ENCODE measurements at places on chromosomes 7 and 10.

DNA sequence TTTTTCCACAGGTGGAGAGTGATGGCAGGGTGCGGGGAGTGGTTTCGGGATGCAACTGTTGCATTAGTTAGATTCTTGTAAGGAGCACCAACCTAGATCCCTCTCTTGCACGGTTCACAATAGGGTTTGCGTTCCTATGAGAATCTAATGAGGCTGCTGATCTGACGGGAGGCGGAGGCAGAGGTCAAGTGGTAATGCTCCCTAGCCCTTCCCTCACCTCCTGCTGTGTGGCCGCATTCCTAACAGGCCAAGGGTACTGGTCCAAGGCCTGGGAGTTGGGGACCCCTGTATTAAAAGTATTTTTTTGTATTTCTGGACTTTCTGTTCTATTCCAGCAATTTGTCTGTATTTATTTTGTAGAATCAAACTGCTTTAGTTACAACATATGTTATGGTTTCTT, 7.2 kb downstream of the CBLL1 start:
- DNase-seq = no peak

GRCh38 chr10:62057359-62057758, 155.9 kb downstream of the ARID5B start:
- no peak for DNase-seq

GRCh38 chr7:158272091-158272490, 315.5 kb downstream of the PTPRN2 start:
- no peak for DNase-seq

GRCh38 chr7:157652161-157652953, 315.6 kb downstream of the DNAJB6 start:
- no peak for DNase-seq

GRCh38 chr7:85565276-85565675, 378.4 kb upstream of the SEMA3D start:
- no peak for DNase-seq

GRCh38 chr10:75649466-75649865, 218.0 kb downstream of the LRMDA start:
- no peak for DNase-seq

- no peak for DNase-seq
These were observed 2.6 kb upstream of the ANKRD61 start for GRCh38 chr7:6028563-6028962.

GRCh38 chr10:95276367-95277200, 14.2 kb downstream of the PDLIM1 start:
- DNase-seq = no peak

DNA sequence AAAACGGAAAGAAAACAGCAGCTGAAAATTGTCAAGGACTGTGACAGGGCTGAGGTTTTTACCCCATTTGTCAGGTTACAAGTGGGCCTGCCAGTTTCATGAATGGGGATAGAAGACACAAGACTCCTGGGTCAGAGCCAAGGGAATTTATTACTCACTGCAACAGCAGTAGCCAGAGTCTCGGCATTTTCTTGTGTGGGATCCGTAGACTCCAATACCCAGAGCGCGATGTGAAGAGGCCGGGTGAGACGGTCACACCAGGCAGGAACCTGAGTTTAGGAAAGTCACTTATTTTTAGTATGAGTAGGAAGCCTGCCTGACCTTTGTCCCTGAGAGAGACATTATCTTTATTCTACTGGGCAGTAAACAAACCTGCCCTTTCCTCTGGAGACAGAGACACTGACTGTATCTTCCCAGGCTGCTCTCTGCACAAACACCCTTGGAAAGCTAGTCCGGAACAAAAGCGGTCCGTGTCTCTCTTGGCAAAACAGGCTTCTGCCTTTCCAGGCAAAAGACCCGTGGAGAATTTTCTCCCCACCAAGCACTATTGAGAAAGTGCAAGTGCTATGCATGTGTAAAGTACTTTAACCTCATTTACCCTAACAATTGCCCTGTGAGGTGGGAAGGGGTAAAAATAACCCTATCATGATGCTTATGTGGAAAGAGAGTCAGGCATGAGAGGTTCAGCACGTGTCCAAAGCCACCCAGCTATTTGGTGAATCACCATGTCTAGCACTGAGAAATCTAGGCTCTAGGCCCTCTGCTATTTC, 58.4 kb downstream of the JCAD start:
- peak; percentile 36 for DNase-seq

DNA sequence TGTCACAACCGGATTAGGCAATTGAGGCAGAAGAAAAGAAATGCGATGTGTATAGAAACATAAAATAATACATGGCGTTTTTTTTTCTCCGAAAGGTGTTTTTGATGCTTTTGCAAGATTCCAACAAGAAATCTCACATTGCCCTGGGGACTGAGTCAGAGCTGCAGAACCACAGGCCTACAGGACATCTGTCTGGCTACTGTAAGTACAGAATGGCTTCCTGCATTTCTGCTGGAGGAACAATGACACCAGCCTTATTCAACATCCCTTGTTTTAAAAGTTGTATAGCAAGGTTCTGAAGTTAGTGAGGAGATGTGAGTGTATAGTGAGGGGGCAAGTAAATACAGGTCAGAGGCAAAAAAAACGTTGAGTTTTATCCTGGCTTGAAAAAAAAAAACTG, 256.4 kb downstream of the ABCA13 start:
- DNase-seq = no peak
